Stimulated activated CD4-positive, alpha-beta T cell treated with anti-CD3 and anti-CD28 coated beads, Interleukin-4, amount 100 ng/mL, for 24 hours (primary cell): ENCODE measurements at places on chromosomes 2 and 18.
A peak's percentile ranks its signal among the peaks of the same experiment; 100 is the strongest.

DNA sequence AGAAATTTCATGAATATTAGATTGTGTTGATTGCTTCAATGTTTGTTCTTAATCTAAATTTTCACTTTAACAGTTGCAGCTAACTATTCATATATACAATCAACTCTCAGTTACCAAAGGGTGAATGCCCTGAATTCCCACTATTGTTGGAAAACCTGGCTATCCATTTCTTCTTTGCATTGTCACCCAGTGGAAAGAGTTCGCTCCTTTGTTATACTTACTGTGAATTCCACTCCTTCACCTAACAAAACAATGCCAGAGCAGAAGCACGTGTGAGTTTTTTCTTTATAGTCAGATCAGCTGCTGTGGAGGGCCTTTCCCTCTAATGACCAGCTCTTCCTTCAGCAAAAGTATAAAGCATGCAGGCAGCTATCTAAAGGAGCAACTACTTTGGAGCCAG, 409.2 kb upstream of the NRP2 start:
- DNase-seq, result no peak

DNA sequence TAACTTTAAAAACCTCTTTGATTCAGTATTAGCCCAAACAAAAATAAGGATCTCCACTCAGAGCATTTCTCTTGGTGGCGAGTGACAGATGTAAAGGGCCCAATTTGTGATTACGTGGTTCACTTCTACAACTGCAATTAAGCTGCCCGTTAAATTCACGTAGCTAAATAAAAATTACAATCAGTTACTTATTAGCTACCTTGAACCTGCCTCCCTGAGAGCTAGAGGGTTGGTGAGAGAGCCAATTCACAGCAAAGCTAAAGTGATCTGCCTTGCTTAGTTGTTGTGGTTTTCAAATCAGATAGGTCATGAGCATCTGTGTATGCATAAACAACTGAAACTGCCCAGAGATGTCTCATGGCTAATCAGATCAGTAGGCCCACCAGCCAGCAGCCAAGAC, 156.7 kb downstream of the RNF152 start:
- no peak for DNase-seq

- DNase-seq, result no peak
Measured at GRCh38 chr18:65124633-65125032, 626.2 kb upstream of the CDH7 start.

- no peak for DNase-seq
Measured at GRCh38 chr2:70990216-70990615, 4.5 kb downstream of the TEX261 start.

DNA sequence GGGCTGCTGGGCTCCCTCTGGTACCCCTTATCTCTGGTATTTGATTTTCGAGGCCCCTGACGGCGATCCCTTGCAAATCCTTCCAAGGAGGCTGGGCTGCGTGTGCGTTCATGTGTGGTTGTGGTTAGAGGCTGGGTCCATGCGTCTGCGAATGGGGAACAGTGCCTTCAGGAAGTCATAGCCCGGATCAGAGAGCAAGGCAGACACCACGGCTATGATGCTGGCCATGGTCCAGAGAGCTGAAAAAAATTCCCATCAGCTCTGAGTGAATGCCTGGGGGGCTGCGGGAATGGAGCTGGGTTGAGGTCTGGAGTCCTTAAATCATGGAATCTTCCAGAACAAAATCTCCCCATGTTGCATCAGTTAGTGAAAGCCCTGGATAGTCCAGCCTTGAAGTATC, 145.5 kb downstream of the ACKR3 start:
- no peak for DNase-seq

DNA sequence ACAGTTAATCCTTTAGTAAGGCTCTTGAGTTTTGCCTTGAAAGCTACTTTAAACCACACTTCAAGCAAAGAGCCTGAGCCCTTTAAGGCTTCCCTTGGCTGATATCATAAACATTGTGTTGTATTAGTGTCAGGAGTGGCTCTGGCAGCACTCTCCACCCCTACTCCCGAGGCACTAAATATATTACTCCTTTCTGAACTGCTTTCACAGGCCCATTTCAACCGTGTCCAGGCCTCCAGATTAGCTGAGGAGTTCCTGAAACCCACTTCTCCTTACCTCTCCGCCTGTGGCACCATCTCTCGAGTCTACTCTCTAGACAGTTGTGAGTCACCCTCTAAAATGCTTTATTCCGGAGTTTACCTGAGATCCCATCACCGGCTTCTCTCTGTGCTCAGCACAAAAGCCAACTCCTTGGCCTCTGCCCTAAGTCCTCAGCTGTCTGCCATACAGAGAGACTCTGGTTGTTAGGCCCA, 14.4 kb upstream of the STON1 start:
- no peak for DNase-seq

- no peak for DNase-seq
Measured at GRCh38 chr2:7906431-7906830, 775.4 kb upstream of the ID2 start.

GRCh38 chr2:8303322-8303832, 378.5 kb upstream of the ID2 start:
- peak; percentile 69 for DNase-seq

- DNase-seq, result no peak
Measured at GRCh38 chr2:164903204-164903603, 52.1 kb downstream of the SLC38A11 start.

- no peak for DNase-seq
Measured at GRCh38 chr18:23616258-23616657, 30.0 kb upstream of the NPC1 start.

DNA sequence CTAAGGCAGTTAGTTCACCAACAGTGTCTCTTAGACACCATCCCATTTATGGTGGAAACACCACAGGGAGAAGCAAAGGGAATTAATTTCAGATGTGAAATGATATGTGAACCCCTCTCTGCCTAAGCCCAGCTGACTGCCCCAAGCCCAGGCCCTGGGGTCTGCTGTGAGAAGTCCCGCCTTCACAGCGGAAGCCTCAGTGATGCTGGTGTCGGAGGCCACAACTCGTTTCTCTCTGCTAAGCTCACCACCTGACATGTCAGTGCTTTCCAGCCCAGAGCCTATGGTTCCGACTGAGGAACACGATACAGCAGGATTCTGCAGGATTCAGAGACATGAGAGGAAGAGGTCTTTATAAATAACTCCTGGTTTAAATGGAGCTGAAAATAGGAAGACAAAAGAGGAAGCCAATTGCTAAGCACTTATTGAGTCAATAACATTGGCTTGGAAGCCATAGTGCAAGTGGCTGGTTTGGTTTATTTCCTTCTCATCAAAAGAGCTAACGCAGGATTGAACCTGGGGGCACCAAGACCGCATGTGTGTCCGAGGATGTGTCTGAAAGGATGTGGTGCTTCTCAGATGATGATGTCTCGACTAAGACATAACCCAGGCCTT, 21.9 kb upstream of the LOXHD1 start:
- no peak for DNase-seq

DNA sequence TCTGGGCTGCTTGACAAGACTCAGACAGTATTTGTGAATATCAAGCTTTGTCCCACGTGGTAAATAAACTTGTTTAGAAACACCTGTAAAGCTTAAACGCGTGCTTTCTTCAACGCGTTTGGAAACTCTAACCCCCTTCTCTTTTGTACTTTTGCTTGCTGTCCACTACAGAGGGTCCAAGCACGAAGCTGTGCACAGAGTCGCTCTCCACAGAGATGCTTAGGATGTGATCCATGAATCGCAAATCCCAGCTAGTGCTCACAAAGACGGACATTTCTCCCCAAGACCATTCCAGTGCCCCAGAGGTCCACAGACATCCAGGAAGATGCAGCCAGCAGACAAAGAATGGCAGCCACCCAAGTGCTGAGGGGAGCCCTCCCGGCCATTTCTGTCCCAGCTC, at the start of gene GPR45:
Gene GPR45, plus strand, starts transcription at position 301 of the 400 bp plus-strand sequence. CDS start 116 bp downstream, outside the sequence.
- no peak for DNase-seq

- DNase-seq, result no peak
Measured at GRCh38 chr18:29361843-29362242, 1184.9 kb upstream of the CDH2 start.

GRCh38 chr2:101474731-101475384, at the start of gene RFX8:
RFX8 (minus strand) TSS chr2:101475112; CDS start chr2:101466848, 8,264 bp downstream.
- DNase-seq, result peak; percentile 73

DNA sequence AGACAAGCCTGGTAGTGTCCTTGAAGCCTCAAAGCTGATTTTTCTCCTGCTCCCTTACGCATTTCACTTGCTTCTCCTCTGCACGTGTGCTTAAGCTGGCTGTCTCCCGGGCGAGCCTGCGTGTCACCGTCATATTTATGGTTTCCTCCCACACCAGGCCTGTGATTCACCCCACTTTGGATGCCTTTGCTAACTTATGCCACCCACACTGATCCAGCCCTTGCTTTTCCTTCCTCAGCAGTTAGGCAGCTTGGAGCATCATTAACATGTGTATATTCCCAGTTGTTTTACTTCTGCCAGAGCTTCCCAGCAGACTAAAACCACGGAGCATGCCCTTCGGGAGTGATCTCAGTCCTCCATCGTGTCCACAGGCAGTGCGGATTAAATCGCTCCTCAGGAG, 2.2 kb downstream of the ST3GAL5 start:
- peak; percentile 77 for DNase-seq

GRCh38 chr2:26901326-26902183, 53.6 kb downstream of the DPYSL5 start:
- DNase-seq, result no peak

DNA sequence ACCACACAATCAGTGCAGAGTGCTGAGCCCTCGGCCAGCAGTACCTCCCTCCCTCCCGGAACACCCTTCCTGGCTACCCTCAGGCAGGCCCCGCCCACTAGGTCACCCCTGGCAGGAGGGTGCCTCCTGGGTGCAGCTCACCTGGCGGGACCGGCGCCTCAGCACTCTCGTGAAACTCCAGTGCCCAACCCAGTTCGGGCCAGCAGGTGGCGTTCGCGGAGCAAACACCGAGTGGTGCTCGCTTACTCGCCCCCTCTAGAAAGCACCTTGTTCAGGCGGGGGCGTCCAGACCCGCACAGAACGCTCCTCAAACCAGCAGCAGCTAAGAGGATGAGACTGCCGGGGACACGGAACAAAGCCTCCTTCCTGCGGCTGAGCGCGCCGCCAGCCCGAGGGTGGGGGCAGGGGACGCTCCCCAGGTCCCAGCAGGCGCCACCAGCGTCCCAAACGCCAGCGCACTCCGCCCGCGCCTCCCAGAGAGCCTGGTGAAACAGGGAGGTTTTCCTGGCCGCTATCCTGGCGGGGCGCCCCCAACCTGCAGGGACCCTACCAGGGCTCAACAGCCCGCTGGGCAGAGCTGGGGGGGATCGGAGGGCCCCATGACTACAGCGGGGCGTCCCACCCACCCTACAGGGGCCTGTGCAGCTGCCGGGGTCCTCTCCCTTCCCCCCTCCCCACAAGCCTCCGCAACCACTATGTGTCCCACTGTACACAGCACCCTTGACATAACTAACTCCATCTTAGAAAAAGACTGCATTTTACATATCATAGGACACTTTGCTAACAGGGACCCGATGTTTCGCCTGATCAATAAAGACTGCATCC, 44.7 kb downstream of the MRPS5 start:
- peak; percentile 91 for DNase-seq

GRCh38 chr18:25099895-25100294, 252.1 kb downstream of the ZNF521 start:
- DNase-seq, result no peak

- DNase-seq, result no peak
Measured at GRCh38 chr2:172680436-172681068, 55.1 kb upstream of the RAPGEF4 start.

GRCh38 chr2:196183528-196184231, 12.3 kb upstream of the STK17B start:
- DNase-seq, result no peak

GRCh38 chr2:70089220-70089982, 2.1 kb downstream of the PCBP1 start:
- peak; percentile 45 for DNase-seq

- no peak for DNase-seq
Measured at GRCh38 chr2:234593636-234594035, 96.8 kb upstream of the ARL4C start.
